NCI-H2081 treated with DMSO at 0.1 percent for 48 hours (cell line): ENCODE measurements at places on chromosomes 11 and 22.

DNA sequence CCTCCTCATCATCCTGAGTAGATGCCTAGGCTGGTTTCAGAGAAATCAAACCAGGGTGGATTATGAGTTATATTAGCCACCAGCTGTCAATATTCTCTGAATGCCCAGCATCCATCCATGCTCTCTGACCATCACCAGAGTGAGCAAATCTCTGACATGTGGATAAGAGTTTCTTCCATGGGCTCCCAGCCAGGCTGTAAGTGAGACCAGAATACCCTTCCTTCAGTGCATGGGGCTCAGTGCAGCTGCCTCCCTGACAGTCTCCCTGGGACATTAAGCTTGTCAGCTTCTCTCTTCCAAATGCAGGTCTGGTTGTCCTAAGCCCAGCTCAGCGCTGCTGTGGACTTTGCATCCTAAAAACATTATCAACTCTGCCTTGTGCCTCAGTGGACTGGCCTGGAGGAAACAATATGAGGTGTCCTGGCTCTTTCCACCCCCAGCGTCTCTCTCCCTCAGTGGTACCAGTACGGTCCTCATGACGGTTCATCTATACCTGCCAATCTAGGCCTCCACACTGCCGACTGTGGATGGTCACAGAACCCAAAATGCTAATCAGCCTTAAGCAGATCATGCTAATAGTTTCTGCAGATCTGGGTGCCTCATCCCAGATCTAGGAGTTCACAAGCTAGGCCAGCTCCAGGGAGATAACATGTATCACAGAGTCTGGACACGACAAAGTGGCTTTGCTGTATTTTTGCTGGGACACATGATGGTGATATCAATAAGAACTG is 41.6 kb upstream of the PRAME start:
- DNase-seq: no peak

GRCh38 chr11:45852712-45853101 is 5.4 kb downstream of the CRY2 start:
- no peak for DNase-seq

DNA sequence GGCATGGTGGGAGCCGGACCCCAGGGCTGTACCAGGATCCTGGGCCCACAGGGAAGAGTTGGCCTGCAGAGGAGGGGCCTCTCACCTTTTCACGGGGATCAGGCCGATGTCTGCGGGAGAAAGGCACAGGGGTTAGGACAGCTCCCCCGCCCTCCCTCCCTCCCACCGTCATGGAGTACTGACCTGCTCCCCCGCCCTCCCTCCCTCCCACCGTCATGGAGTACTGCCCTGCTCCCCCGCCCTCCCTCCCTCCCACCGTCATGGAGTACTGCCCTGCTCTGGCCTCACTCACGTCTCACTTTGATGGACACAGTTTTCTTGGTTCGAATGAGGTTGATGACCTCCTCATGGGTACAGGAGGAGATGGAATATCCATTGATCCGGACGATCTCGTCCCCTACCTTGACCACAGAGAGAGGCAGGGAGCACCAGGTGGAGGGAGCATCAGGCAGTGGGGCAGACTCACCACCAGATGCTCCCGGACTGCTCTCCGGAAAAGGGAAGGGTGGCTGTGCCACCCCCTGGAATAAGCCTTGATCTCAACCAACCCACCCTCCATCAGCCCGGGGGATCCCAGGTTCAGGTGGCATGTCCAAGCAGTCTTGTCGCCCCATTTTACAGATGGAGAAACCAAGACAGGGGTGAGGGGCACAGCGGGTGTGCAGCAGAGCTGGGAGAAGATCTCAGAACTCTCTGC is 17.1 kb downstream of the USH1C start:
- no peak for DNase-seq

DNA sequence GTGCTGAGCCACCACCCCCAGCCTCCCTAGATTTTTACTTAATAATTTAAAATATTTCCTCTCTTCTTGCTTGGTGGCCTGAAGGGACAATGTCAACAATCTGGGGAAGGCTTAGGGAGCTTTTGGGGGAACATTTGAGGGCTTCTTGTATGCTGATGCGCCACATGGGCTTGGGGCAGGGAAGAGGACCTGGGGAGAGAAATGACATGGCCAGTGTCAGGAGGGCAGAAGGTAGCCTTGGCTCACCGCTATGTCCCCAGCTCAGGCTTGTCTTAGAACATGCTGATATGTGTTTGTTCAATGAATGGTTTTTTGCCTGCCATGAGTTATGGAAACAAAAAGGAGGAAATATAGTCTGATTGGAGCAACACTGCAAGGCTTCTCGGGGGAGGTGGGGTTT is 51.6 kb downstream of the ST14 start:
- no peak for DNase-seq

DNA sequence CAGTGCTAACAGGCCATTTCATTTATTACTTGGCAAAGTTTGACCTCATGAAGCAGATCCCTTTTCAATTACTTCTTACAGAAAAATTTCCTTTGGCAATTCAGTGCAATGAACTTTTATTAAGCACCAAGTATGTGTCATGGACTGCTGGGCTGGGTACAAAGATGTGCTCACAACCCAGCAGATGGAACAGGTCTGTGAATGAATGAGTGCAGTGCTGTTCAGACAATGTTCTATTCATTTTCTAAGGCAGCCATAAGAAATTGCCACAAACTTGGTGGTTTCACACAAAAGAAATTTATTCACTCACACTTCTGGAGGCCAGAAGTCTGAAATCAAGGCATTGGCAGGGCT is 428.5 kb downstream of the SOX6 start:
- no peak for DNase-seq

DNA sequence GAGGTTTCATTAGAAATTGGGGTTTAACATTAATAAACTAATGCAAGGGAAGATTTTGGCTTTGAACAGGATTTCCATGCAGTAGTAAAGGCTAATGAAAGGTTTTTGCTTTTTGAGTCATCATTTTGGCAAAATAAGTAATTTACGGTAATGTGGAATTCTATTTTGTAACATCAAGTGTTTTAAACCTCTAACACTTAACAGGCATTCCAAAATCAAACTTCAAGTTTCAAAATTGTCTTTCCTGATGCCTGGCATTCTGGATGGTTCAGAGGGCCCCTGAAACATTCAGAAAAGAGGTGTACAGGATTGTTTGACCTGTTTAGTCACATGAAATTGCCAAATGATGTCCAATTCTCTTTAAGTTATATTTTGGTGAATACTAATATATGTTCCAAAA is 90.4 kb upstream of the GNAZ start:
- DNase-seq: no peak

- DNase-seq: no peak
Measured at GRCh38 chr11:86370922-86371594, 3.6 kb upstream of the CCDC81 start.

GRCh38 chr11:11025087-11025486 is 167.2 kb upstream of the ZBED5 start:
- DNase-seq: no peak

- no peak for DNase-seq
Measured at GRCh38 chr11:69509381-69509780, 27.9 kb downstream of the LINC01488 start.

- DNase-seq: no peak
Measured at GRCh38 chr11:6841694-6842093, 3.8 kb upstream of the OR10A5 start.

DNA sequence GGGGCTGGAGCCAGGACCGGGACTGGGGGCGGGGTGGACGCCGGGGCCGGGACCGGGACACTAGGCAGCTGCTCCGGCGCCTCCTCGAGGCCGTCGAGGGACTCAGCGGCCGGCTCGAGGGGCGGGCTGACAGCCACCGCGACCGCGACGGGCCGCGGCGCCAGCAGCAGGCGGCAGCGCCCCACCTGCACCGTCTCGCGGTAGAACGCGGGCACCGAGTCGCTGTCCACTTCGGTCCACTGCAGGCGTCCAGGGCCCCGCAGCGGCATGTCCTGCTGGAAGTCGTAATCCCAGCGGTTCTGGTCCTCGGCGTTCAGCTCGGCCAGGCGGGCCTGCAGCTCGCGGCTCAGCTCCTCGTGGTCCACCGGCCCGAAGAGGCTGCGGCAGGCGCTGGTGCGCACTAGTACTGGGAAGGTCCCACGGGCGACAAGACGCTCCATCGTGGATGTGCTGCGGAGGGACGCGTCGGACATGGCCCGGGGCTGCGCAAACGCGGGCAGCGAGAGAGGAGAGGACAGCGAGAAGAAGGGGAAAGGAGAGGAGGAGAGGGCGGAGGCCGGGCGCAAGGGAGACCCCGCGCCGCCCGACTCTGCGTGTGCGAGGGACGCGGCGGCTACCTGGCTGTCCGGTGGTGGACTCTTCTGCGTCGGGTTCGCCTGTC is 428 bp downstream of the CDKN1C start:
- DNase-seq: no peak

- no peak for DNase-seq
Measured at GRCh38 chr11:34004236-34004635, 47.3 kb upstream of the CAPRIN1 start.

- DNase-seq: no peak
Measured at GRCh38 chr22:35369996-35370395, 10.9 kb upstream of the HMOX1 start.

GRCh38 chr11:30552839-30553238 is 33.3 kb downstream of the MPPED2 start:
- DNase-seq: no peak

GRCh38 chr22:23159291-23159630 is 14.0 kb downstream of the RAB36 start:
- DNase-seq: no peak

DNA sequence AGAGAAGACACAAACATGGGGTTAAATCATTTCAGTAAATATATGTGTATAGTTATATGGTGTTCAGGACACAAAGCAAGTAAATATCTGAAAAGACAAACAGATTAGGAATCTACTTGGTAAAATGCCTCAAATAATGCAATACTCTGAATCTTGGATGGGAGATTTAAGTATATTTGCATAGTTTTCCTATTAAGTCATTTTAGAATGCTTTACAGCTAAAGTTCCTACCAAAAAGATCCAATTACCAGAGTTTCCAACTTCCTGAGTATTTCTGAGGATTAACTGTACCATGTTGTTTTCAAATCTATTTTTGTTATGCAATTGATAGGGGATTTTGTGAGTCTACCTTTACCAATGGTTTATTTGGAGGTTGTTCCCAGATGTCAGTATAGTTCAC is 424.4 kb upstream of the CCDC179 start:
- DNase-seq: no peak

- DNase-seq: no peak
Measured at GRCh38 chr11:34870548-34871196, 45.5 kb downstream of the APIP start.

DNA sequence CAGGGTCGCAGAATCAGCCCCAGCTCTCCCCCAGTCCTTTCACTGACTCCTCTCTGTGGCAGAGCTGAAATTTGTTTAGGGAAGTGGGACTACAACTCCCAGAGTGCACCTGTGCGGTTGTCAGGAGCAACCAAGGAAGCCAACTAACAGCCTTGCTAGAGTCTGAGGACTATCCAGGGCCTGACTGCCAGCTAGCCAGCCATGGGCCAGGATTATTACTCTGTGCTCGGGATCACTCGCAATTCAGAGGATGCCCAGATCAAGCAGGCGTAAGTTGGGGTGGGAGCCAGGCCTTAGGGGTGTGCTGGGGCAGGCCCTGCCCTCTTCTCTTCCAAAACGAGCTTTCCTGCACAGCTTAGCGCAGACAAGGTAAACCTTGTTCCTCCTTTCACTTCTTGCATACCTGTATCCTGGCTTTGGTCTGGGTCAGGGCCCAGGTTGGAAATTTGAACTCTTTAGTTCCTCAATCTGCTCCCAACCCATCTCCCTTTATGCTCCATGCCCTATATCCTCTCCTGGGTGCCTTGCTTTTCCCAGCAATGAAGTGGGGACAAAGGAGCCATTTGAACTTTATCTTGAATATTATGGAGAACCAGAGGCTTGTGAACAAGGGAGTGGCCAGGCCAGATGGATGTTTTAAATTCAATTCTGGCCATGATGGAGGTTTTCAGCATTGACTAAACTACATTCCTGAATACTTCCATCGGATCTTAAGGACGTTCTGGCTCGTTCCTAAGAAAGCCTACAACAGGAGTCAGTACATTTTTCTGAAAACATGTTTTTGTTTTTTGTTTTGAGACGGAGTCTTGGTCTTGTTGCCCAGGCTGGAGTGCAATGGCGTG is at the start of gene DNAJB13:
DNAJB13 (plus strand) TSS at position 158 of the 842 bp plus-strand sequence; CDS start at position 202, 44 bp downstream.
- DNase-seq: no peak

GRCh38 chr11:7974668-7975067 is 9.4 kb upstream of the NLRP10 start:
- DNase-seq: no peak

DNA sequence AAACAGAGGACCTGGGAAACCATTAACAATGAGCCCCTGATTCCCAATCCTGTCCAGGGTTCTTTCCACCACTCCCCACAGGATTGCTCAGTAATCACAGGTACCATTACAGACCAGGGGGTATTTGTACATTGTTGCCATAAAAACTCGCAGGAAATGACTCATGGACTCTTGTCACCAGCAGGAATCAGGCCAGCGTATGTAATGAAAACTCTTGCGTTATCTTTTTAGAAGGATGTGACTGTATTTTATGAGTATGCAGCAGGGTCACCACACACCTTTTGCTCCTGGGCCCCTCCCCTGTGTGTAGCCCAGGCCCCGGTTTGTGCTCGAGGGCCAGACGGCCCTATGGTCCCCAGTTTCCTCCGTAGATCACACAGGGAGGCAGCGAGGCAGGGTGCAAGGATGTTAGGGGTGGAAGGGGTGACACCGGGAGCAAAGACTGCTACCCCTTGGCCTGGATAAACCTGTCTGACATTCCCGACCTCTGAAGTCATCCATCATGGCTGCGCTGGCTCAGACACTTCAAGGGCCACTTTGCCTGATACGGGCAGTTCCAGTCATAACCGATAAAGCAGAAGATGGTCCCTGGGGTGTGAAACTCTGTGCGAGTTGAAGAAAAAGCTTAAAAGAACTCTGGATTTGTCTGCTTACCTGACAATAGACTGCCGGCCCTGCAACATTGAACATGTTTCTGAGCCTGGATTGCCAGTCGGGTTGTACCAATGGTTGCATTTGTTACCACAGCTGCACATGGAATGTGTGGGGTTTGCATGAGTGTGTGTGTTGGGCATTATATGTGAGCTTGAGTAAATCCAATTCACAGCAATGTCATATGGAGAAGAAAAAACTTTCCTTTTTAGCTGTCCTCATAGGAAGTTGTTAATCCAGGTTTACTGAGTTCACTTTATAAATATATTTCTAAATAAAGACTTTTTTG is 56.9 kb downstream of the MICAL2 start:
- DNase-seq: peak; percentile 25

DNA sequence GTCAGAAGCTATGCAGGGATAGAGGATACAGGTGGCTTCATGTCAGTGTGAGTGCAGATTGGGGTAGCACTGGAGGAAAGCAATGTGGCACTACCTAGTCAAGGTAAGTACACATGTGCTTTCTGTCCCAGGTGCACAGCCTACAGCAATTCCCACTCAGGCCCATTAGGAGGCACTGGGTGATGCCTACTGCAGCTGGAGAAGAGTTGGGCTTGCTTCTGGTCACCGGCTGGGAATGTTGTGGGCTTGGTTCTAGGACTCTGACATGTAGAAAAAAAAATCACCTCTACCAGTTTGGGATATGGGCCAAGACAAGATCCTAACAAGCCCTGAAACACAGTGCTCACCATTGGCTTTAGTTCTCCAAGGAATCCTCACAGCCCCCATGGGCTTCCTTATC is 69.7 kb downstream of the TENM4 start:
- no peak for DNase-seq
